EH (cell line): ENCODE measurements at places on chromosomes 2 and 18.

DNA sequence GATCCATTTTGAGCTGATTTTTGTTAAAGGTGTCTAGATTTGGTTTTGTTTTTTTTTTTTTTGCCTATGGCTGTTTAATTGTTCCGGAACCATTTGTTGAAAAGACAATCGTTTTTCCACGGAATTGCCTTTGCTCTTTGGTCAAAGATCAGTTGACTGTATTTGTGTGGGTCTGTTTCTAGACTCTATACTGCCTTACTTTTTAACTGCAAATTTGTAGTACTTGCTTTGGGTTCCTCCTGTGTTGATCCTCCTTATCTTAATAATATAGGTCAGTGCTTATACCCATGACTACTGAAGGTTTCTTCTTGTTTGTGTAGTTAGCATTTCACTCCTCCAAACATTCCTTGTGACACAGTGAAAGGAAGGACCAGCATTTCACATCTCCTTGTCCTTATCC lies 30.4 kb downstream of the CERS6 start:
- DNase-seq: no peak

GRCh38 chr2:96413323-96413722 lies 77.8 kb downstream of the NCAPH start:
- DNase-seq: no peak

GRCh38 chr2:47038656-47039488 lies 116.2 kb downstream of the STPG4 start:
- no peak for DNase-seq

- DNase-seq: no peak
Measured at GRCh38 chr18:50080316-50080715, 114.6 kb downstream of the MYO5B start.

DNA sequence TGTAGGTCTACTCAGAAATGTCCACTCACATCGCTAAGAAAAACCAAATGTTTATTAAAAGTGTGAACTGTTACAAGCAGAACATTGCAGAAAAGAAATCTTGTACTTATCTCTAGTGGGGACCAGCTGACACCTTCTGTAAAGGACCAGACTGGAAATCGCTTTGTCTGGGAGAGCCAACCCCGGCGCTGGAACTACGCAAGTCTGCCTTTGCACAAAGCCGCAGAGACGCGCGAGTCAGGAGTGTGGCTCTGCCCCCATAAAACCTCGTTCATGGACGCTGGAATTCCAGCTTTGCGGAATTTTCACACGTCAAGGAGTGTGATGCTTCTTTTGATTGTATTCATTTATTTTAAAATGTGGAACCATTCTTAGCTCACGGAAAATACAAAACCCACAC lies 141.9 kb upstream of the SALL3 start:
- DNase-seq: no peak

GRCh38 chr2:16661936-16662839 lies 3.4 kb downstream of the CYRIA start:
- DNase-seq: no peak
